Heart left ventricle (tissue), 16 donors: ENCODE measurements at places on chromosomes 13 and 19. TPM values are rescaled to one million over a fixed set of nuclear protein-coding genes. Genes with fewer than 3 reads are reported as not detected.

Gene ZFP82
- total RNA-seq, result 4.8 TPM

- no peak for DNase-seq
- H3K27me3 ChIP-seq, result no peaks in the 10 kb centered on the region
Measured at GRCh38 chr13:112940236-112940635, 28.8 kb upstream of the MCF2L start.

GRCh38 chr19:51367255-51367564 lies 1.0 kb upstream of the ETFB start:
- H3K27me3 ChIP-seq, result no peaks in the 10 kb centered on the region
- peak overlapping the region; percentile 82 for H3K4me3 ChIP-seq
- no peak for DNase-seq
- H3K36me3 ChIP-seq, result no peaks in the 10 kb centered on the region
- H3K4me1 ChIP-seq, result peaks cover 2% of the 10 kb centered on the region

Gene STOML3
- not detected for total RNA-seq

Gene ASF1B
- total RNA-seq, result 1.9 TPM

DNA sequence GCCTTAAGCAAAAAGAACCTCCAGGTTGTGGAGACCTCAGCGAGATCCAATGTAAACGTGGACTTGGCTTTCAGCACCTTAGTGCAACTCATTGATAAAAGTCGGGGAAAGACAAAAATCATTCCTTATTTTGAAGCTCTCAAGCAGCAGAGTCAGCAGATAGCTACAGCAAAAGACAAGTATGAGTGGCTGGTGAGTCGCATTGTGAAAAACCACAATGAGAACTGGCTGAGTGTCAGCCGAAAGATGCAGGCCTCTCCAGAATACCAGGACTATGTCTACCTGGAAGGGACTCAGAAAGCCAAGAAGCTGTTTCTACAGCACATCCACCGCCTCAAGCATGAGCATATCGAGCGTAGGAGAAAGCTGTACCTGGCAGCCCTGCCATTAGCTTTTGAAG lies 58.5 kb downstream of the ARHGAP35 start:
- H3K27ac ChIP-seq, result no peak overlapping the region
- H3K4me1 ChIP-seq, result peaks cover 20% of the 10 kb centered on the region
- no peaks in the 10 kb centered on the region for H3K27me3 ChIP-seq
- DNase-seq, result no peak

GRCh38 chr13:89822467-89822866 lies 1525.0 kb upstream of the MIR17HG start:
- no peaks in the 10 kb centered on the region for H3K36me3 ChIP-seq
- H3K27me3 ChIP-seq, result no peaks in the 10 kb centered on the region
- no peak for DNase-seq
- no peak overlapping the region for H3K4me3 ChIP-seq

- DNase-seq, result no peak
- no peaks in the 10 kb centered on the region for H3K27me3 ChIP-seq
- no peaks in the 10 kb centered on the region for H3K4me1 ChIP-seq
- no peak overlapping the region for H3K27ac ChIP-seq
- H3K4me3 ChIP-seq, result no peak overlapping the region
- H3K36me3 ChIP-seq, result no peaks in the 10 kb centered on the region
Measured at GRCh38 chr13:108444448-108444847, 174.9 kb downstream of the TNFSF13B start.
